ENCODE measurements at places on chromosomes 2 and 18.
A peak's percentile ranks its signal among the peaks of the same experiment; 100 is the strongest.

DNA sequence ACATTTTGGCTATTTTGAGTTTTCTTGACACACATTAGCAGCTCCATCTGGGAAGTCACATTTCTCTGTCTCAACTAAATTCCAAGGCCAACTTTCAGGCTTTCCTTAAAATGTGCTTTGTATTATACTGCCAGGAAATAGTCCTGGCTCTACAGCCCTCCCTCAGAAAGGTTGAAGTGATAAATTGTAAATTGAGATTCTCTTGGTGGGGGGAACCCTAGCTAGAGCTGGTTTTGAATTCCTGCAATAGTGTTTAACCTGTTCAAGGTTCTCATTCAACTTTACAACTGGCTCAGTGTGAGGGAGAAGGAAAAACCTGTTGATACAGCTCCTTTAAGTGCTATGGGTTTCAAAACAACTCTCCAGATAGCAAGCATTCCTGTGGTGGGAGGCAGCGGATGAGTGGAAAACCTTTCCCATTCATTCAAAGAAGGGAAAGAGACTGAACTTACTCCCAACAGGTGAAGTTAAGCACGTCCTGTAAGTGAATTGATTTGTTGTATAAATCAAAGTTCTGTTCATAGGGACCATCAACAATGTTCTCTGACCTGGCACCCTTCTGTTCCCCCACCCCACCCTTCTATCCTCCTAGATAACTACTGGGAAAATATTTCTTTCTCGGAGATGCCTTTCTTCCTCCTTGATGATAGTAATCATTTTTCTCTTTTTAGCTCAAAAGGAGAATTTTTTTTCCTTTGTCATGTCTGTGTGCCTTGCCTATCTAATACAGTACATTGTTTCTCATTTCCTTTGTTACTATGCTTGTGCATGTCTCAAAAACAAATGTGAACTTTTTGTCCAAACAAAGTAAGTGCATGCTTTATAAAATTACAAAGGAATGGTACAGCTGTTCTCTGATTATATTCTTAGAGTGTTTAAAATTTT, 44.2 kb upstream of the SLC39A10 start:
- DNase-seq, result no peak

- no peak for DNase-seq
These were observed 811.3 kb downstream of the CNTNAP5 start for GRCh38 chr2:124836416-124836815.

DNA sequence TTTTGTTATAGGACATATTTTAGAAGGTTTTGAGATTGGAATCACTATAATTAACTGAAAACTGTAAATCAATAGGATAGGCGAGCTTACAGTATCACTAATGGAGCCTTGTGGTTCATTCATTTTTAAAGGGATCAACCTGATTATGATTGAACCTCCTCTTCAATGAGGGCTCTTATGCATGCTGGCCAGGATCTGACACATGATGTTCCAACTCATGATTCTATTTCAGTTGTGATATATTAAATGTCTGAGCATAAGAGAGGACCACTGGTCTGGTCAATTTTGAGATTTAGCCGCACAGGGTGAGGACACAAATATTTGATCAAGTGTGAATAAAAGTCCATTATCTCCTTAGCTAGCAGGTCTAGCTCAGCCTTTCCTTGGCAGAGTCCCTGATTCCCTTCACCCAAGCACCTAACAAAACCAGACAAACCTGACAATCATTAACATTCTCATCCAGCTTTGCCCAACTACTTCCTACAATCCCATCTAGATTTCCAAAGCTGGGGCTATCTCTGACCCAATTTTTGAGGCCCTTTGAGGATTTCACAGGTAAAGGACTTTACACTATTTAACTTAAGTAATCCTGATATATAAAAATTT, 6.9 kb upstream of the MAP4K4 start:
- no peak for DNase-seq

DNA sequence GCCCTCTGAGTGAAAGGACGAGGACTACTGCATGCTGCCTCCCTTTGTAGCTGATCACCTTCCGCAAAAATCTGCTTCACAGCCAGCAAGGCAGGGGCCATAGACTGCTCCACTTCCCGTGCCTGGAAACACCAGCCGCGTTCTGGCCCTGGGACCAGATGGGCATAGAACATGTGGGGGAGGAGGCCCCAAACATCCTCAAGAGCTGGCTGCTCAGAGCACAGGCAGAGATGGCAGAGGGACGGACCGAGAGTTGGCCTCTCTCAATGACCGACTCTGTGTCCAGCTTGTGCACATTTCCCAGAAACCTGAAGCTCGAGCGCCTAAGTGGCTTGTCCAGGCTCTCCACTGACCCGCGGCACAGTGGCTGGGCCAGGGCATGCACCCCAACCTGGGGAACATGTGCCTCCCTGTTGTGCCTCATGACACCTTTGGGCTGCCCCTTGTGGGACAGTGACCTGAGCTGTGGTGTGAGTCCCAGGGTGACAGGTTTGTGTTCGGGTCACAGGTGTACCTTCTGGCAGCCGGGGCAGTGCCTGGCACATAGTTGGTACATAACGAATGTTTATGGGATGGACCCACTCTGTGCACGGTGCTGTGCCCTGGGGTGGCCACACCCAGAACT, 9.1 kb downstream of the KCNF1 start:
- DNase-seq, result no peak

- DNase-seq, result no peak
These were observed 157.4 kb downstream of the DTNA start for GRCh38 chr18:34867520-34867919.

DNA sequence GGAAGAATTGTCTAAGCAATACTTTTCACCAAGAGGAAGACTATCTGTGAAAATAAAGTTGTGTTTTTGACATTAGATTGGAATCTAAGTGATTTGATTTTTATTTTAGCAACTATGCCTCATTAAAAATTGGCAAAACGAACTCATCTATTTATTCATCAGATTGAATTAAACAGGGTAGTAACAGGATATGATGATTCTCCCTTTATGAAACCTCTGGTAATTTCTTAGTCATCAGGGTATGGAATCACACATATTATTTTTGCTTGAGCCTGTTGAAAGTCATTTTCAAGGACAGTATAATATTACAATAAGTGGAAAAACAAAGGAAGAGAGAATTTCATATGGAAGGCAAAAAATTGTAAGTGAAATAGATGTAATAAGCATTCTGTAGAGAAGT, 22.0 kb downstream of the ZNF804A start:
- DNase-seq, result no peak

DNA sequence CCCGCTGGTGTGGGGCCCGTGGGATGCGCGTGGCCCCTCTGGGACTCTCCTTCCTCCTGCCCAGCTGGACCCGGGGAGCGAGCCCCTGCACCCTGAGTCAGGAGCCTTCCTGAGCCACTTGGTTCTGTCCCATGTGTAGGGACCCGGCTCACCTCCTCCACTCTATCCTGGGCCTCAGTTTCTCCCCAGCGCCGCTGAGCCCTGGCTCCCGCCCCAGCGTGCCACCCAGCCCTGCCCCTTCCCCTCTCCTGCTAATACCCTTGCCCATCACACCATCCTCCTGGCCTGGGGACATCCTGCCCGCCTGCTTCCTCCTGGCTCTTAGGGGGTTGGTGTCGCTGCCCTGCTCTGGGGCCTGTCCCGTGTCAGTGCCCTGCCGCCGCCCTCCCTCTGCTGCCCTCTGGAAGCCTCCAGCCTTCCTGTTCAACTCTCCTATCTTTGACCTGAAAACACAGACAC, 24.8 kb downstream of the GPC1 start:
- DNase-seq, result no peak

GRCh38 chr2:138777996-138778395, 2.2 kb downstream of the NXPH2 start:
- DNase-seq, result no peak

DNA sequence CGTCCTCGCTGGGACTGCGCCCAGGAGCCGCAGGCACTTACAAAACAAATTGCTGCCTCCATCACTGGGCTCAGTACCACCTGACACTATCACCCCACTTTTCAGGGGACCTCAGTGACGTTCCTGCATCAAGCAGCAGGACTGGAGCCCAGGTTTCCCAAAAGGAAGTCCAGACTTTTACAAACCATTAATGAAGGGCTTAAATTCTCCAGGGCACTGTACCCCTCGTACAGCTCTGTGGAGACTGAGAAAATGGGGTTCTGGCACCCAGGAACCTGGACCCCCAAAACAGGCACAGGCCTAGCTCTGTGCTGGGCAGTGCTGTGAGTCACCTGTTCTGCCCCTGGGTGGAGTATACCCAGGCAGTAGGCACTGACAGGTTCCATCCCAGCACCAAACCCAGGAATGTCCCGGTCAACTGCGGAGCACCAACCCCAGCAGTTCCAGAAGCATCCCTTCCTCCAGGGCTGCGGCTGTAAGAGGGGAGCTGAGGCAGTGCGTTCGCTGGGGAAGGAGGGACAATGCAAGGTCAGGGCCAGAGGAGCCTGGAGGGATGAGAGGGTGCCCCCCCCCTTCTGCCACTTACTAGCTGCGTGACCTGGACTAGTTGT, 24.6 kb upstream of the NOTO start:
- DNase-seq, result no peak

- no peak for DNase-seq
These were observed 35.6 kb upstream of the B3GNT7 start for GRCh38 chr2:231359948-231360347.

DNA sequence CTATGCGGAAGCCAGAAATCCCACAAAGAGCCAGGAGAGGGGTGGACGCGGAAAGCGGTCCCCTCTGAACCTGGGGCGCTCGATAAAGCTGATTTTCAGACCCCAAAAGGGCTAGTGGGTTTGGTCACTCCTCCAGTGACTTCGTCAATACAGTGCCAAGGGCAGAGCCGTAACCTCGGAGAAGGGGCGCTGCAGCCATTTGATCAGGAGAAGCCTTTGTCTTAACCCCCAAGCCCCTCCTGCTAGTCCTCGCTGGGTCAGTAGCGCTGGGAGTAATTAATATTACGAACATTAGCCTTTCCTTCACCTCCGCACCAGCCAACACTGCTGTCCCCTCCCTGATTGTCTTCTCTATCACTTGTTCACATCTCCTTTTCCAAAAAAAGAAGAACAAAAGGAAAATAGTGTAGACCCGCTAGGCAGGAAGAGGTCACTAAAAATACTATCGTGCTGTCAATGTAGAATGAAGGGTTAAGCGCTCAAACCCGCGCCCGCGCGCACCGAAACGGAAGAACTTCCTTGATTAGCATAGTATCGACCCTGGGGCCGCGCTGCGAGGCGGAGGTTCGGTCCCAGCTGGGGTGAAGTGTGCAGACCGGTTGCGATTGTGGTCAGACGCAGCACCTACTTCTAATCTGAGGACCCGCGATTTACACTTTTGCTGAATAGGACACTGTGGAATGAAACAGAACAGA, 63.2 kb upstream of the MAPRE2 start:
- DNase-seq, result peak; percentile 22

GRCh38 chr2:182977463-182977862, 60.8 kb downstream of the NCKAP1 start:
- DNase-seq, result no peak

DNA sequence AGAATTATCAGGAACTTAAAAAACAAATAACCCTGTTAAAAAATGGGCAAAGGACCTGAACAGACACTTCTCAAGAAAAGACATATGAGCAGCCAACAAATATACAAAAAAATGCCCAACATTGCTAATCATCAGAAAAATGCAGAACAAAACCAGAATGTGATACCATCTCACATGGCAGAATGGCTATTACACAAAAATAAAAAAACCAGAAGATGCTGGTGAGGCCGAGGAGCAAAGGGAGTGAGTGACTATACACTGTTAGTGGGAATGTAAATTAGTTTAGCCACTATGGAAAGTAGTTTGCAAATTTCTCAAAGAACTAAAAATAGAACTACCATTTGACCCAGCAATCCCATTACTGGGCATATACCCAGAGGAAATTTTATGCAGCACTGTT, 95.8 kb upstream of the DSEL start:
- DNase-seq, result no peak

DNA sequence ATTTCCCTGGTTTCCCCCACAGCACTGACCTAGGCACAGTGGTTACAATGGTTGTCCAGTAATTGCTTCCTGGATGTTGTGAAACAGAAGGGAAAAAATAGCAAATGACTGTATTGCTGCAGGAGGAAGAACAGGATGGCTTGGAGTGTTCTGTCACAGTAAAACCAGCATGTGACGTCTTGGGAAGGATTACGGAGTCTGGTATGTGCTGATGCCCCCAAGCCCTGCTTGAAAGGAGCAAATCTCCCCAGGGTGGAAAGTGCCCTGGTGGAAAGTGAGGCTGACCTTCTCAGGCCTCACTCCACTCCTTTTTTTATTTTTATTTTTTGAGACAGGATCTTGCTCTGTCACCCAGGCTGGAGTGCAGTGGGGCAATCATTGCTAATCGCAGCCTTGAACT, 7.8 kb downstream of the RAB11FIP5 start:
- DNase-seq, result no peak

DNA sequence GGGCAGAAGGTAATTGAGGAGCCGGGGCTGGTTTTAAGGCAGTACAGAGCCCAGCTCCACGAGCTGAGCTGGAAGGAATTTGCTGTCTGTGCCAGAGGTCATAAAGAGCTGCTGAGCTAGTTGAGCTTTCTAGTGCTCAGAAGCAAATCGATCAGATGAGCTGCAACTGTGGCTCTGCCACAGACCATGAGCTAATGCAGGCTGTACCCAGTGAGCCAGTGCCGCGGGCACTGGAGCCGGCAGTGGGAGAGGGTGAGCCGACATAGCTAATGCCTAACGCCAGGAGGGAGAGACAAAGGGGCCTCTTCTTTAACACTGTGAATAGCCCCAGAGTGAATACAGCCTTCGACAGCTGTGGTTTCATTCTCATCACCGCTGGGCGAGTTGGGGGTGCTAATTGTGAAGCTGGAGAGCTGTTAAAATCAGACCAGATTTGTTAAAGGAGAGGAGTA, 410.1 kb upstream of the TCF4 start:
- no peak for DNase-seq

- no peak for DNase-seq
These were observed 38.0 kb downstream of the KCTD1 start for GRCh38 chr18:26510337-26510736.

DNA sequence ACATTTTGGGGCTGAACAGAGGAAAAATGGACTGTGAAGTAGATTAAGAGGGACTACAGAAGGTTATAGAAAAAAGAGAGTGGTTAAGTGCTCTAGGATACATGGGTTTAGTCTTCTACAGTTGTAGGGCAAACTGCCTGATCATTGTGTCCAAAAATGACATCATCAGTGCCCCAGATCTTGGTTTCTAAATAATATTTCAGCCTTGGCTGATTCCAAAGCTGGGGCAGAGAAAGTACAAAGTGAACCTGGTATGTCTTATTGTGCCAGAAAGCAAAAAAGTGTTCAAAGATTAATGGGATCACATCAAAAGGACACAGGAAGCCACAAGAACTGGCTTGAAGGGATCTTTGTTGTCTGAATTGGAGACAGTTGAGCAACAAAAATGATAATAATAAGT, 97.1 kb upstream of the ZNF521 start:
- DNase-seq, result no peak

DNA sequence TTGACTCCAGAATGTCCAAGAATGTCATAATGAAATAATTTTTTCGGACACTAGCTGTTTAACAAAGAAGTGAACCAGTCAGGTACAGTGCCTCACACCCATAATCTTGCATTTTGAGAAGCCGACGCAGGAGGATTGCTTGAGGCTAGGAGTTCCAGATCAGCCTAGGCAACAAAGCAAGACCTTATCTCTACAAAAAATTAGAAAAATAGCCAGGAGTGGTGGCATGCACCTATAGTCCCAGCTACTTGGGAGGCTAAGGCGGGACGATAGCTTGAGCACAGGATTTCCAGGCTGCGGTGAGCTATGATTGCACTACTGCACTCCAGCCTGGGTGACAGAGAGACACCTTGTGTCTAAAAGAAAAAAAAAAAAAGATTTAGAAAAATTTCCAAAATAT, 235.8 kb upstream of the FN1 start:
- no peak for DNase-seq

GRCh38 chr18:48318436-48318835, 90.7 kb downstream of the ZBTB7C start:
- DNase-seq, result no peak

GRCh38 chr18:48550101-48550729, 11.4 kb downstream of the CTIF start:
- no peak for DNase-seq

All from central memory CD4-positive, alpha-beta T cell (primary cell).